ENCODE measurements at places on chromosomes 4 and X.

- DNase-seq, result no peak
Observed at GRCh38 chr4:118968005-118968404, 79.4 kb downstream of the SYNPO2 start.

- no peak for DNase-seq
Observed at GRCh38 chr4:81664079-81664478, 192.4 kb upstream of the RASGEF1B start.

GRCh38 chrX:19811807-19812604 is 75.4 kb downstream of the SH3KBP1 start:
- DNase-seq, result no peak

- no peak for DNase-seq
Observed at GRCh38 chr4:107006218-107006617, 29.9 kb downstream of the DKK2 start.

DNA sequence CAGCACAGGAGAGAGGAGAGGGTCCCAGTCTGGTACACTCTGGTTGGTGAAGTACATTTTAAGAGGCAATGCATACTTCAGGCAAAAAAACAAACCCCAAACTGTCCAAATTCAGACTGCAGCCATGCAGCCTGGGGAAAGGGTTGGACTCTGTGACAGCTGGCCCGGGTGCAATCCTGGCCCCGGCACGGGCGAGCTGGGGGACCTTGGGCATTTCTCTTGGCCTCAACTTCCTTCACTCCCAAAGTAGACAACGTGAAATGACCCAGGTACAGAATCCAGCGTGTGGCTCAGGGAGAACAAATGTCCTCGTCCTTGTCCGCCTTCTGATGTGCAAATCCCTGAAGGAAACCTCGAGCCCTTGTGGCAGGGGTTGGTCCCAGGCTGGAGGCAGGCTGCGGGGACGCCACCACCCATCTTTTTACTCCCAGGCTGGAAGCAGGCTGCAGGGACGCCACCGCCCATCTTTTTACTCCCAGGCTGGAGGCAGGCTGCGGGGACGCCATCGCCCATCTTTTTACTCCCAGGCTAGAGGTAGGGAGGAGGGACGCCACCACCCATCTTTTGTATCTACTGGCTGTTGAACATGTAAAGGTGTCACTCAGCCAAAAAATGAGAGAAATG is 62.3 kb downstream of the ACOX3 start:
- no peak for DNase-seq

GRCh38 chrX:142873214-142873613 is 152.5 kb upstream of the SPANXN4 start:
- no peak for DNase-seq

DNA sequence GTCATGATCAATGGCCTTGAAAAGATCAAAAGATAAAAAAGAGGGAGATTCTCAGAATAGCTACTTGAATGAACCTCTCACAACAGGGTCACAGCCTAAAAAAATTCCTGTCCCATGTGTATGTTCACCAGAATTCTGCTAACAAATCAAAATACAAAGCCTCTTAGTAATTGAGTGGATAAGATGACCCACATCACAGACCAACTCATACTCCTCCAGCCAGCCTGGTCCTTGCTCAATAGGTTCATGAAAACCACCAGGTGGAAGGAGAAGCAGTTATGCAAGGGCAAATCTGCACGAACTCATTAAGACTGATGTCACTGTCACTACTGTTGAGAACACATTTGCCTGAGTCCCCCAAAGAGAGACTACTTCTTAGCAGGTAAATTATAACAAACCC is 21.5 kb downstream of the WDFY3 start:
- no peak for DNase-seq

DNA sequence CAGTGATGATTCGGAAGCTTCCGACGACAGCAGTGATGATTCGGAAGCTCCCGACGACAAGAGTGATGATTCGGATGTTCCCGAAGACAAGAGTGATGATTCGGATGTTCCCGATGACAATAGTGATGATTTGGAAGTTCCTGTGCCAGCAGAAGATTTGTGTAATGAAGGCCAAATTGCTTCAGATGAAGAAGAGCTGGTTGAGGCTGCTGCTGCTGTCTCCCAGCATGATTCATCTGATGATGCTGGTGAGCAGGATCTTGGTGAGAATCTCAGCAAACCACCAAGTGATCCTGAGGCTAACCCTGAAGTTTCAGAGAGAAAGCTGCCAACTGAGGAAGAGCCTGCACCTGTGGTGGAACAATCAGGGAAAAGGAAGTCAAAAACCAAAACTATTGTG is 14.2 kb downstream of the CXCR3 start:
- no peak for DNase-seq

GRCh38 chr4:183059797-183060196 is 39.3 kb upstream of the WWC2 start:
- no peak for DNase-seq

GRCh38 chr4:144701683-144702233 is 55.8 kb downstream of the HHIP start:
- DNase-seq, result no peak

DNA sequence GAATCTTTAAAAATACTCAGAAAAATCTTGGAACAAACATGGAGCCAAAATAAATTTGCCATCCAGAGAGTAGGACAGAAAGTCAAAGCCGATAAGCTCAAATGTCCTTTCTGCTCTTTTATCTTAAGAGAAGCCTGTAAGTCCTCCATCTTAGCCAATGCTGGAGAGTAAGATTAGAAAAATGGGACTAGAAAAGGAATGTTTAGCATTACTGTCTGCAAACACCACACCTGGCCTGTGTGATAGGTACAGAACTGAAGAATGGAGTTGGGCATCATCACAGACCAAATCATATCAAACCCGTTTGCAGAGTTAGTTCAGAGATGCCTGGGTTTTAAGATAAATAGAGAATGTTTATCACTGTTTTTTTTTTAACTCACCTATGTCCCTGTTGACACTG is 10.5 kb upstream of the SLC39A8 start:
- no peak for DNase-seq

DNA sequence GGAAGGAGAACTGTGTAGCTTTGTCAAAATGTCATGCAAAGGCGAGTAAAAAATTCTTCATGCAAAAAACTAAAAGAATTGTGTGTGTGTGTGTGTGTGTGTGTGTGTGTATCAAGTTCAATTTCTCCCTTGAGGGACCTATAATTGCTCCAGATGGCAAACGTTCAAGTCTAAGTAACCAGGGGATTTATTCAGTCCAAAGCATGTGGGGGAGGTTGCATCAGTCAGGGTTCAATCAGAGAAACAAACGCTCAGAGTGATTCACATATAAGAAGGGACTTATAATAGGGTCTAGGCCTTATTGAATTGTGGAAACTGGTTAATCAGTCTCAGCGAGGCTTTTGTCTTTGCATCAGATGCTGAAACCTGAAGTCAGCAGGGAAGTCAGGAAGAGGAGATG is 5.0 kb downstream of the DCAF8L1 start:
- DNase-seq, result no peak

DNA sequence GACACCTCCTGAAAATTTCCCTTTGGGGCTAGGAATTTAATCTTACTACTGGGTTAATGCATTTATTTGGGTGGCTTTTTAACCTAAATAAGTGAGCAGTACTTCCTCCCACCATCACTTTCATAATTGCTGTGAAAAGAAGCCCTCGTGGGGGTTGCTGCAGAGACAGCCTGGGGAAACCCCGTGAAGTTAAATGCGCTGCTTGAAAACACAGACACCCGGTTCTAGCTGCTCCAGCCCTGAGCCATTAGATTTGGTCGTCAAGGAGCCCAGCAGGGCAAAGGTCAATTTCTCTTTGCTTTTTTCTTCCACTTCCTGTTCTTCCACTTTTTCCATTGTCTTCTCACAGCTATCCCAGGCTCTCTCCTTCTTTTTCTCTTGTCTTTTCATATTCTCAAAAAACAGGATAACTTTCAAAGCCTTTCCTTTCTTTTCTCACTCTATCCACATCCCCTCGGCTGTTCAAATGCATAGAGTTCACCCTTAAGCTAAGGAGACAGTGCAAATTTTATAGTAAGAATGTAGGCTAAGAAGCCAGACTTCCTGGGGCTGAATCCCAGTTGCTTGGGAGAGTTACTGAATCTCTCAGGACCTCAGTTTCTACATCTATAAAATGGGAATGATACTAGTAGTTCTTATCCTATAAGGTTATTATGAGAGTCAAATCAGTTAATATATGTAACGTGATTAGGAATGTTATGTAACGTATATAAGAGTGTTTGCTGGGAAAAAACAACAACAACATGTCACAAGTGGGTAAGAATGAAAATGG is 91.5 kb upstream of the ZNF827 start:
- no peak for DNase-seq

DNA sequence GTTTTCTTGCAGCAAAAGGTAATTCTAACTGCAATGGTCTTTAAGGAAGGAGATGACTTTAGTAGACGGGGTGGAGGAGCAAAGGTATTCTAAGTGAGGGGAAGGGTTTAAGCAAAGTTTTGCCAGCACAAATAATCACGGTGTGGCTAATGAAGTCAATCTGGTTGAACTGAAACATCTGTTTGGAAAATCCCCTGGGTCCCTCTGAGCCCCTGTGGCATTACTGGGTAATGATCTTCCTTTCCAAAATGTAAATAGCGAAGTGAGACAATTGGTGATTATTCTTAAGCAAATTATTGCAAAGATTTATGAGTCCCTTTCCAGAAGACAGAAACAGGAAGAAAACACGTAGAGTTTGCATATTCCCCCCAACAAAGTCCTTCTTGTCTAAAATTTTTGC is 47.2 kb downstream of the FGFBP1 start:
- DNase-seq, result no peak

GRCh38 chrX:147322496-147322895 is 508.0 kb upstream of the CXorf51A start:
- no peak for DNase-seq

DNA sequence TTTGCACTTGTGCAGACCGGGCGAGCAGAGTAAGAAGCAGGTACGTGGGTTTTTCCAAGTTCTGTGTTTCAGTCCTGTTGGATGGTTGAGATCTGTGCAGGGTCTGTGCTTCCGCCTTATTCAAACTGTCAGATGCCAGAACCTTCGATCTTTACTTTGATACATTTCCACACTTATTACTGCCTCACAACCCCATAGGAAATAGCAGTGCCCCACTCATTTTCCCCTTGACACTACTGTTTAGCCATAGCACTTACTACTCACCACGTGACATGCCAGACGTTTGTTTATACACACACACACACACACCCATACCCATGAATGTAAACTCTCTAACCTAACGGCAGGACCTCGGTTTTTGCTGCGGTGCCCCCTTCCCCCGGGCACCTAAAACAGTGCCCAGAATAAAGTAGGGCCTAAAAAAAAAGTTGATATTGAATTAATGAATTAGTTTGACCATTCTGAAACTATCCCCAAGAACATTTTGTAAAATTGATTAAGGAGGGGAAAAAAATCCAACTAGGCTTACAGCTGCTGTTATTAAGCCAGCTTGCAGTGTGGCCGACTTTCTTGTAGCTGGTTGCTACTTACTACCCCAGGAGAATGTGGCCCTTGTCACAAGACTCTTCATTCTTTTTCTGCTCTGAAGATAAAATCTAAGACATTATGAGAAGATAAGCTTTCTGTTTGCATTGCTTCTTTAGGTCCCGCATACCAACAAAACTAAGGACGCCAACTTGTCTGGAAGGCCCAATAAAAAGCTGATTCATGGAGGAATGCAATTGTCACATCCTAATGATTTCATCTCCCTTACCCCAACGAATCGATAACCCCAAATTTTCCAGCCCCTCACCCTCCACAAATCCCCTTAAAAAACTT is 704 bp upstream of the SEPSECS start:
- no peak for DNase-seq
